Breast epithelium (tissue), 4 donors: ENCODE measurements at places on chromosomes 5 and 9. TPM values are rescaled to one million over a fixed set of nuclear protein-coding genes. Genes with fewer than 3 reads are reported as not detected.

The PALM2AKAP2 gene
- 8.8 TPM for total RNA-seq

The SLC1A1 gene
- total RNA-seq: 13.1 TPM

- H3K4me3 ChIP-seq: peak overlapping the region; percentile 86
- H3K27me3 ChIP-seq: no peaks in the 10 kb centered on the region
- H3K36me3 ChIP-seq: no peaks in the 10 kb centered on the region
- H3K27ac ChIP-seq: peak overlapping the region; percentile 99
- H3K4me1 ChIP-seq: peaks cover 5% of the 10 kb centered on the region
- DNase-seq: peak; percentile 82
These were observed 1.5 kb downstream of the SMARCA2 start for GRCh38 chr9:2016408-2017330.

DNA sequence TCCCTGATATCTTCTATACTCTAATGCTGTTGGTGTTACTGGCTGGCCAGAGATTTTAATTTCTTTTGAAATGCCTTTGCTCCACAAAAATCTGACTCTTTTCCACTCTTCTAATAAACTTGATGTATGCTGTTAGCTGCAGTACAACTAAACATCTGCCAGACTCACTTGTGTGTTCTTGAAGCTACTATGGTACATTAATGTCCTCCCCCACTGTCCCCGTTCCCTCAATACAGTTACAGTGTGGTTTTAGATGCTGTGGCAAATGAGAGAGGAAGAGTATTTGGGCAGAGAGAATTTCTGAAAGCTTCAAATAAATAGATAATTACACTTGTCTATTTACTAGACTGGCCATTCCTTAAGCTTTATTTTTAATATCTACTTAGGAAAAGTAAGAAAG, 18.3 kb upstream of the ERAP1 start:
- H3K4me1 ChIP-seq: no peaks in the 10 kb centered on the region
- H3K36me3 ChIP-seq: no peaks in the 10 kb centered on the region
- H3K27ac ChIP-seq: no peak overlapping the region
- DNase-seq: no peak

DNA sequence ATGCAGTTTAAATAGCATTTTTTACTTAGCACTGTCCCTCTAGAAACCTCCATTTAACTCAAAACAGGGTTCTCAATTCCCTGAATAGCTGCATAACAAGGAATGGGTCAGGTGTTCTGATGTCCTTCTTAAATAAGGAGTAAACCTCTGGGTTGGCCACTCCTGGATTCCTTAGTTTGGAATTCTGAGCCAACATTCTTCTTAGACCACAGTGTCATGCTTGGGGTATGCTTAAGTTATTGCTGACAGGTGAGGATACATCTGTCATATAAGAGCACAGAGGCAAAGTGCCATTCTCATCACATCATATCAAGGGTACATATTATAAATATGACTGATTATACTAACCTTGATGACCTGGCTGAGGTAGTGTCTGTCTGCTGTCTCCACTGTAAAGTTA, 179.9 kb upstream of the SEMA6A start:
- no peak overlapping the region for H3K4me3 ChIP-seq
- no peaks in the 10 kb centered on the region for H3K36me3 ChIP-seq
- no peak for DNase-seq
- H3K27ac ChIP-seq: no peak overlapping the region
- no peaks in the 10 kb centered on the region for H3K4me1 ChIP-seq

- DNase-seq: no peak
- no peaks in the 10 kb centered on the region for H3K27me3 ChIP-seq
- H3K4me1 ChIP-seq: no peaks in the 10 kb centered on the region
- no peak overlapping the region for H3K4me3 ChIP-seq
- no peaks in the 10 kb centered on the region for H3K36me3 ChIP-seq
- no peak overlapping the region for H3K27ac ChIP-seq
These were observed 128.2 kb upstream of the NFIB start for GRCh38 chr9:14441976-14442651.

The FBP2 gene
- total RNA-seq: not detected

DNA sequence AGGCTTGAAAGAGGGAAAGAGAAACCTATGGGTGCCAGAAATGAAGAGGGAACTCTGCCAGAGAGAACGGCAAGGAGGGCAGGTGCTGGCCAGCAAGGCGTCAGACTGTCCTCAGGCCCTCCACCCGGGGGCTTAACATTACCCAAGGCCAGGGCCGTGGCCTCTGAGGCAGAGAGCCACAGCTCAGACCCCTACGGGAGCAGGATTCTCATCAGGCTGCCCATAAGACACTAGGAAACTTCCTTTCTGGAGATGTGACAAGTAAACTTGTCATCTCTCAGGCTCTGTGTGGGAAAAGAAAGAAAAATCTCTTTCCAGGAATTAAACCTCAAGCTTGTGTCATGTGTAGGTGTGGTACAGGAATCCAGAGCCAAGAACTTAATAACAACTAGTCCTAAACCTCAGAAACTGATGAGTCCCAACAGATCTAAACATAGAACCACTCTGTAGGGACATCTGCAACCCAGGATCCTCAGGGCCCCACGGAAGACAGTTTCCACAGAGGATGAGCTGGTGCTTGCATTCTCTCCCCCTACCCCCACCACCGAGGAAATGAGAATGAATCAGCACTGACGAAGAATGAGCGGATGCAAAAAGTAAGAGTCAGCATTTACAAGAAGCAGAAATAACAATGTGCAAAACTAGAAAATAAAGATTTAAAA, 74.3 kb downstream of the DCP2 start:
- H3K4me1 ChIP-seq: no peaks in the 10 kb centered on the region
- no peaks in the 10 kb centered on the region for H3K27me3 ChIP-seq
- no peak for DNase-seq
- H3K36me3 ChIP-seq: no peaks in the 10 kb centered on the region

The PCDHB1 gene
- total RNA-seq: under 0.01 TPM

The SEMA5A gene
- total RNA-seq: 25.9 TPM

The MELK gene
- not detected for total RNA-seq

DNA sequence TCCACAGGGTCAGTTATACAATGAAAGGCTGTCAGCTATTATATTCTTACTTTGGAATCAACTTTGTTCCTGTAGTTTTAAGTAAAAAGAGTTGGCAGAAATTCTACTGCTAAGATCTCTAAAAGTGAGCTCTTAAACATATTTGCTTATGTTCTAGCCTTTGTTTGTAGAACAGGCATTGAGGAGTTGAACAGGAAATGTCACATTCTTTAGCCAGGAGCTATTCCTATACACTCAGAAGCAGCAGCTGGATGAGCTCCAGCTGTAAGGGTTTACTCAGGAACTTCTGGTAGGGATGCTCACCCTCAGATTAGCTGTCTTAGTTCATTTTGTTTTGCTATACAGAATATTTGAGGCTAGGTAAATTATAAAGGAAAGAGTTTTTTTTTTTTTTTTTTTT, 22.4 kb upstream of the SPINK14 start:
- H3K36me3 ChIP-seq: no peaks in the 10 kb centered on the region
- peak; percentile 56 for DNase-seq
- H3K27me3 ChIP-seq: no peaks in the 10 kb centered on the region
- no peaks in the 10 kb centered on the region for H3K4me1 ChIP-seq

DNA sequence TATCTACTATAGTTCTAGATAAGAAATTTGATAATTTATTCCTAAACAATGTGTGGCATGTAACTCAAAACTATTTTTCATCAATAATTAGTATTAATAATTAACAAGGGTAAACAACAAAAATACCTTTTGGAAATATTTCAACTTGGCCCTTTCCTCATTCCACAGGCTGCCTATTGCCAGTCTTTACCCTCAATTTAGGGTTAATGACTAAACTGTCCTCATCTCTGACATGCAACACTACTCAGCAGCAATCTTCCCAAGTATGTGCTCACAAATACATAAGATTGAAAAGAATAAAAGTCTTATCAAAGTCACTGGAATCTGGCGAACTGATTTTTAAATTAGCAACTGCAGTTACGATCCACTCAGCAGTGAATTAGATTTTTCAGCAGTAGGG, 153.6 kb downstream of the GLIS3 start:
- H3K4me3 ChIP-seq: no peak overlapping the region
- H3K4me1 ChIP-seq: no peaks in the 10 kb centered on the region
- H3K27ac ChIP-seq: no peak overlapping the region
- no peak for DNase-seq
- no peaks in the 10 kb centered on the region for H3K27me3 ChIP-seq

- no peaks in the 10 kb centered on the region for H3K27me3 ChIP-seq
- H3K36me3 ChIP-seq: no peaks in the 10 kb centered on the region
- no peak overlapping the region for H3K27ac ChIP-seq
These were observed 1044.2 kb downstream of the TLE4 start for GRCh38 chr9:80615964-80616363.

GRCh38 chr5:7916171-7916804, 47.3 kb downstream of the MTRR start:
- no peaks in the 10 kb centered on the region for H3K4me1 ChIP-seq
- H3K27me3 ChIP-seq: no peaks in the 10 kb centered on the region
- H3K36me3 ChIP-seq: no peaks in the 10 kb centered on the region
- H3K27ac ChIP-seq: no peak overlapping the region
- no peak for DNase-seq

The AUH gene
- 64.4 TPM for total RNA-seq

- H3K36me3 ChIP-seq: no peaks in the 10 kb centered on the region
- DNase-seq: no peak
- H3K4me3 ChIP-seq: no peak overlapping the region
- H3K4me1 ChIP-seq: no peaks in the 10 kb centered on the region
- no peaks in the 10 kb centered on the region for H3K27me3 ChIP-seq
These were observed 594.5 kb upstream of the ARRDC3 start for GRCh38 chr5:91977579-91977978.

GRCh38 chr5:9288234-9288633, 257.6 kb downstream of the SEMA5A start:
- no peak for DNase-seq
- H3K36me3 ChIP-seq: no peaks in the 10 kb centered on the region
- no peaks in the 10 kb centered on the region for H3K27me3 ChIP-seq
- H3K4me3 ChIP-seq: no peak overlapping the region

The POLR1E gene
- 28.8 TPM for total RNA-seq

GRCh38 chr5:158525663-158526062, 574.1 kb downstream of the EBF1 start:
- no peak overlapping the region for H3K27ac ChIP-seq
- DNase-seq: no peak
- H3K27me3 ChIP-seq: no peaks in the 10 kb centered on the region
- no peak overlapping the region for H3K4me3 ChIP-seq
- no peaks in the 10 kb centered on the region for H3K36me3 ChIP-seq
- H3K4me1 ChIP-seq: no peaks in the 10 kb centered on the region

DNA sequence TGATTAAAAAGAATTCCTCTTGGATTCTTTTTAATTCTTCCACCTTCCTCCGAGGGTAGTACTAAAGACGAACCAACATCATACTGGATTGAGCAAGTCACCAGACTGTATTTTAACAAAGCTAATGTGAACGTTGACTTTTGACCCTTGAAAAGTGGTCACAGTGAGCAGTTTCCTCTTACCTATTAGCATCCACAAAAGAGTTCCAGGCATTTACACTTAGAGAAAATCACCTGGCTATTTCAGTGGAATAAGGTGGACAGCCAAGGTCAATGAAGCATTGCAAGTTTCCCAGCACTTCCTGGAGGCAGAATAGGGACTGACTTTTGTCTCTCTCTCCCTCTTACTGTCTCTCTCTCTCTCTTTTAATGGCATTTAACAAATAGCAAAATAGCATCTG, 145.1 kb upstream of the DAB2 start:
- no peak overlapping the region for H3K4me3 ChIP-seq
- H3K4me1 ChIP-seq: no peaks in the 10 kb centered on the region
- no peak for DNase-seq
- H3K27me3 ChIP-seq: no peaks in the 10 kb centered on the region

DNA sequence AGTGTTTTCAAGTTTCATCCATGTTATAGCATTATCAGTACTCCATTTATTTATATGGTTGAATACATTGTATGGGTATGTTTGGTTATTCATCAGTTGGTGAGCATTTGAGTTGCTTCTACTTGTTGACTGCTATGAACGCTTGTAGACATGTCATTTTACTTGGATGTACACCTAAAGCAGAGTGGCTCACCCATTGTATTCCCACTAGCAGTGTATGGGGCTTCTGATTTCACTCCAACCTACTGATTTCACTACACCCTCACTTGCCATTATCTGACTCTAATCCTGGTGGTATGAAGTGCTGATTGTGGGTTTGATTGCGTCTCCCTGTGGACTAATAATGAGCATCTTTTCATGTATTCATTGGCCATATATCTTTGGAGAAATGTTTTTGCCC, 9.5 kb downstream of the NPM1 start:
- no peak overlapping the region for H3K27ac ChIP-seq
- H3K4me1 ChIP-seq: no peaks in the 10 kb centered on the region
- no peaks in the 10 kb centered on the region for H3K36me3 ChIP-seq
- DNase-seq: no peak
- no peak overlapping the region for H3K4me3 ChIP-seq

GRCh38 chr5:85109616-85110015, 724.9 kb upstream of the EDIL3 start:
- no peaks in the 10 kb centered on the region for H3K4me1 ChIP-seq
- no peaks in the 10 kb centered on the region for H3K27me3 ChIP-seq
- no peaks in the 10 kb centered on the region for H3K36me3 ChIP-seq
- no peak for DNase-seq

- no peaks in the 10 kb centered on the region for H3K4me1 ChIP-seq
- no peaks in the 10 kb centered on the region for H3K27me3 ChIP-seq
- H3K36me3 ChIP-seq: no peaks in the 10 kb centered on the region
These were observed 76.7 kb downstream of the PLCXD3 start for GRCh38 chr5:41433552-41434181.

DNA sequence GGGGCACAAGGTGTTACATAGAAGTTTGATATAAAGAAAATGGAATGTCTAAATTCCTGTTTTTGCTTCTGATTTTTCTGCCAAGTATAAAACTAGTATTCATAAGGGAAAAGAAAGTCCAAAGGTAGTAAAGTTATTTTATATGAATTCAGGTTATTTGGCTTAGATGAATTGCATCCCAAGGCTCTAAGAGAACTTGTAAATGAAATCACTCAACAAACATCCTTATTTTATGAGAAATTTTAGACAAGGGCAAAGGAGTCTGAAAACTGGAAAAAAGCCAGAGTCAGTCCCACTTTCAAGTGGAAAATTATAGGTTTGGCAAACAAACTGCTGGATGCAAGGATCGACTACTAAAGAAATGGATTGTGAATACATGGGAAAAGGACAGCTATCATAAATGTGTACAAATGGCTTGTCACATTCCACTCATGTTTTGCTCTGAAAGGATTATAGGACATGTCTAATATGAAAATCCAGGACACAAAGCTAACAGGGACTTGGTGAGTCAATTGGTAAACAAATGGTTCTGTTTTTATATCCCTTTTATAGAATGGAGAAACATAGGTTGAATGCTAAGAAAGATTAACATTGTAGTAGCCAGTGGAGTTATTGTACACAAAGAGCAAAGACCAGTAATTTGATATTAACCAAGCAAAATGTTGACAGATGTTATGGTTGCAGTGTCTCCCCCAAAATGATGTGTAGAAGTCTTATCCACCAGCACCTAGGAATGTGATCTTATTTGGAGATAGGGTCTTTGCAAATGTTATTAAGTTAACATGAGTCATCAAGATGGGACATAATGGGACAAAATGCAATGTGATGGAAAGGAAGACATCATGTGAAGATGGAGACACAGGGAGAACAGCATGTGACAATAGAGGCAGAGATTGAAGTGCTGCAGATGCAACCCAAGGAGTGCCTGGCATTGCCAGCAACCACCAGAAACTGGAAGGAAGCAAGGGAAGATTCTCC, 495.7 kb downstream of the TLE1 start:
- no peaks in the 10 kb centered on the region for H3K4me1 ChIP-seq
- no peaks in the 10 kb centered on the region for H3K36me3 ChIP-seq
- H3K27me3 ChIP-seq: no peaks in the 10 kb centered on the region
- DNase-seq: no peak
